Stimulated activated CD8-positive, alpha-beta memory T cell treated with anti-CD3 and anti-CD28 coated beads, Interleukin-7, amount 100 ng/mL, for 24 hours (primary cell): ENCODE measurements at places on chromosomes 11 and 22.
A peak's percentile ranks its signal among the peaks of the same experiment; 100 is the strongest.

DNA sequence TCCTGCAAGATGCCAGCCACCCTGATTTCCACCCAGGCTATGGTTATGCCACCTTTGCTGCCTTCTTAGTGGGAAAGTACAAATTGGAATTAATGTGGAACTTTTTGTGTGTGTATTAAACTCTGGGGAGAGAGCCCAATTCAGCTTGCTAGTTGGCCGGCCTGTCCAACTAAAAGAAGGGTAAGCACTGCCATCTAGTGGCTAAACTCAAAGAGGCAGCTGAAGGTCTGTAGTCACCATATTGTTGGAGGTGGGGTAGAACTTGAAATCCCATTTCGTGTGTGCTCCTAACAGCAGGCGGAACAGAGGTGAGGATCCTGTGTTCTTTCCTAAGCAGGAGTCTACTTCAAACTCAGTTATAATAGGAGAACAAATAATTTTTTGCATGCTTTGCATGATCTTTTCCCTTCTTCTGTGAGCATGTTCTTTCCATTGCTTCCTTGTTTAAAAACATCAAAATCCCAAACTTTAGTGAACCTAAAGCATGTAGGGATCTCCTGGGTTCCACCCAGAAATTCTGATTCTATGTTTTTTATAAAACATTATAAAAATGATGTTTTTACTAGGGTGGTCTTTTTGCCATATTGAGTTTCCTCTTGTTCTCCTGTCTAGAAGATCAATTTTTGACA is 138.8 kb upstream of the SORL1-AS1 start:
- DNase-seq = peak; percentile 36

GRCh38 chr11:69538854-69539253 is 57.4 kb downstream of the LINC01488 start:
- DNase-seq = no peak

DNA sequence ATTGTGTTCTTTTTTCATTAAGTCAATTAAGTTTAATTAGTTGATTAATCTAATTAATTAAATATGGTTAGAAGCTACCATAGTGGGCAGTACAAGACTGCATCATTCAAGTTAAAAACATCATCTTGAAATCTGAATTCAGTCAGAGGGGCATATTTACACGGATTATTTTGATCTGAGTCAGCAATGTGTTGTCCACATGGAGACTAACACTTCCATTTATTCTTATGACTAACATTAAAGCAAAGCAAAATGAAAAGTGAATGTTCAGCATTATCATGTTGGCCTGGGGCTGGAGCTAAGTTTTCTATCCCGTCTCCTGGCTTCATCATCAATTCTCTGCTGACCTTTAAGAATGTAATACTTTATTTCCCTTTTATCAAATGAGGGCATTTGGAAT is 17.3 kb downstream of the FLI1 start:
- no peak for DNase-seq

- DNase-seq = no peak
These were observed 14.6 kb downstream of the UBASH3B start for GRCh38 chr11:122670131-122670530.

DNA sequence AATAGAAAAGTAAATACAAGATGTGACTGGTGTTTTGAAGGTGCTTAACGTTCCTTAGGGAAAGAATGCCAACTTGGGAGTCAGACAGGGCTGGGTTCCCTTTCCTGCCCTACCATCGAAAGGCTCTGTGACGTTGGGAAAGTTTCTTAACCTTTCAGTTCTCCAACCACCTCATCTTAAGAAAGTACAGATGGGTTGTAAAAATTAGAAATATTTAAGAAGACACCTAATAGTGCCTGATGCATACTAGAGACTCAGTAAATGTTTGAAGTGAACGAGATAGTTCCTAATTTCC is 1.1 kb downstream of the GTPBP1 start:
- DNase-seq = no peak

- DNase-seq = no peak
These were observed 34.7 kb downstream of the SNX19 start for GRCh38 chr11:130881475-130882137.

GRCh38 chr11:74593463-74593862 is 1.1 kb downstream of the POLD3 start:
- no peak for DNase-seq

DNA sequence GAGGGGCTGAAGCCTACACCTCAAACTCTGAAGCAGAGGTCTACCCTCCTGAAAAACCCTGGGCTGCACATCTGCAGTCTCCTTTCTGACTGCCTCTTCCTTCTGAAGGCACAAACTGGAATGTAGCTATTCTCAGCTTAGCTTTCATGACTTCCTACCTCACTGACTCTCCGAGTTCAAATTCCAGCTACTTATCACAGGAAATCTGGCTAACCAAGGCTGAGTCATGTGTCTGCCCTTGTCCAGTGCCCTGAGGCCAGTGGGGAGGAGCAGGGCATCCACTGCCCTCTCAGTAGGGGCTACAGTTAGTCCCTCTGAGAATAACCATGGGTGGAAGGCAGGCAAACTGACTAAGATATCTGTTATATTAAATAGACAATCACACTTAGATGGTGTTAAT is 29.2 kb downstream of the PDGFD start:
- no peak for DNase-seq
